GDM1 (cell line): ENCODE measurements at places on chromosomes 5 and 9.

- DNase-seq = no peak
Measured at GRCh38 chr5:79499640-79500273, 14.2 kb downstream of the HOMER1 start.

DNA sequence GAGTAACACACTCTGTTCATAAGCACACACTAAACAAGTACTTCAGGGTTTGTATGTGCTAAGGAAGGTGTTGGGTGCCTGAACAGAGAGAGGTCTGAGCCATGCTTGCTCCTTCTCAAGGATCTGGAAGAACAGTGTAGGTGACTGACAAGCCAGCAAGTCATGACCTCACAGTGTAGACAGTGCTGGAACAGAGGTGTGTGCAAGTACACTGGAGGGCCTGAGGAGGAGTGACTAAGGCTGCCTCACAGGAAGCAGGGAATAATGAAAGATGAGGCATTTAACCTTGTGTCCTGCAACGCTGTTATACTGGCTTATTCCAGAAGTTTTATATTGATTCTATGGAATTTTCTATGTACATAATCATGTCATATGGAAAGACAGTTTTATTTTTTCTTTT, 83.9 kb downstream of the TMEM174 start:
- no peak for DNase-seq

DNA sequence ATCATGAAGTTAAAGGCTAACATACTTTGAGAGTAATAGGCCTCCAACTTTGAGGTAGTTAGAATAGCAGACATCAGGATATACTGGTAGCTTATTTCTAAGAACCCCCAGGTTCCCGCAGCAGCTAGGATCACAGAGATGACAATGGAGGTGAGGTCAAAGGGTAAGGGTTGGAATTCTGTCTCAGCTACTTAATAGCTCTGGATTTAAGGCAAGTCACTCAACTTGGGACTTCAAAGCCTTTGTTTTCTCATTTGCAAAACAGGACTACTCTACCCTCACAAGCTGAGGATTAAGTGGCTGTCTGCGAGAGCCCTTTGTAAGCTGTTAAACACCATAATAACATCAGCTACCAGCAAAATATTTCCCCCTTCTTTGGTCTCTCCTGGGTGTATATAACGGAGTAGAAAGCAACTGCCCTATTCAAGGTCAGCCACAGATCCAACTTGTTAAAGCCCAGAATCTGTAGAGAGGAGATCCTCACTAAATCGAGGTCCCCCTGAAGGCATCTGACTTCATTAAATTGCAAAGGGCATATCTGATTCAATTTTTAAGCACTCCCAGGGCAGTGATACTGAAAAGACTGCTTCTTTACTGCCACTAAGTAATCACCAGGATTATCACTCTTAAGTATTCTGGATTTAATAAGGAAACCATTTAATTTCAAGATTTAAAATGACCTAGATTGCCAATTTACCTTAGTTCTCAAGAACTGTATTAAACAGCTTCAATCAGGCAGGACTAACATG, 104.7 kb downstream of the DCP2 start:
- no peak for DNase-seq

- DNase-seq = no peak
Measured at GRCh38 chr5:147688656-147689356, 93.7 kb downstream of the JAKMIP2 start.

GRCh38 chr5:6737043-6737941, 24.1 kb downstream of the TENT4A start:
- DNase-seq = no peak

DNA sequence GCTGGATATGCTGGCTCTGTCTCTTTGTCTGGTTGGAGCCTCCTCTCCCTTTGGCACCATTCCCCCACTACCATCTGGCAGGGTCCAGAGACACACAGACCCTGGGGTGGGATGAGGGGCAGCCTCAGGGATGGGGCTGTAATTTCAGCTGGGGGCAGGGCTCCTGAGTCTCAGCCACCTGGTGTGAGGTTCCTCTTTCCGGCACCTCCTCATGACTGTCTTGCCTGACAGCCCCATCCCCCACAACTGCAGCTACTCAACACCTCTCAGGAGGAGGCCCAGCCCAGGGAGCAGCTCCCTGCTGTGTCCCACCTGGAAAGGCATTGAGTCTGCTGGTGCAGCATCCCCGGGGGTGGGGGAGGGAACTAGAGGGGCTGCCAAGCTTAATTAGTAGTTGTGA, 11.7 kb upstream of the RPS14 start:
- DNase-seq = peak; percentile 23

DNA sequence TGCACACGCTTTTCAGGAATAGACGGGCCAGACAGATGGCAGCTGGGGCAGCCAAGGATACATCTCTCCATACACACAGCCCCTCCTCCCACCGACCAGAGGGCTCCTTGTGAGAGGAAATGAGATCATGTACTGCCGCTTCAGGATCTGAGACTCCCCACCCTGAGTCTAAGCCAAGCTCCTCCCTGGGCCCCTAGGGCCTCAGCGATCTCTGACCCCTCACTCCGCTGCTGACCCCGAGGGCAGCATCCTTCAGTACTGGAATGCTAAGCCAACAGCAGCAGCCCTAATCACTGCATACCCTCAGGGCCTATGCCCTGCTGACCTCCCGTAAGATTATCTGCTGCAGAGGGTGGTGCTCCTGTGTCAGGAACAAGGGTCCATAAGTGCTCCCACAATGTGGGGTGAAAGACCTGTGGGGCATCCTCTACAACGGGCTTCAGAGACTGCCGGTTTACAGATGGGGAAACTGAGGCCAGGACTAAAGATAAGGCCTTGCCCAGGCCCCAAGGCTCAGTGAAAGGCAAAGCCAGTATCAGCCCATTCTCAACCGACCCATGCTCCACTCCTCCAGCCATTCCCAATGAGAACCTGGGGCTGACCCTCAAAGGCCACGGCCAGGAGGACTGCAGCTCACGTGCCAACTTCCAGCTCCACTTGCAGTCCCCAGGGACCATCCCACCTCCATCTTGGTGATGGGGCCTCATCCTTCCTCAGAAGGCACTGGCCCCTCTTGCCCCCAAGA, 37.5 kb downstream of the BICD2 start:
- DNase-seq = no peak

GRCh38 chr9:77809552-77809951, 161.4 kb upstream of the GNA14 start:
- DNase-seq = no peak

DNA sequence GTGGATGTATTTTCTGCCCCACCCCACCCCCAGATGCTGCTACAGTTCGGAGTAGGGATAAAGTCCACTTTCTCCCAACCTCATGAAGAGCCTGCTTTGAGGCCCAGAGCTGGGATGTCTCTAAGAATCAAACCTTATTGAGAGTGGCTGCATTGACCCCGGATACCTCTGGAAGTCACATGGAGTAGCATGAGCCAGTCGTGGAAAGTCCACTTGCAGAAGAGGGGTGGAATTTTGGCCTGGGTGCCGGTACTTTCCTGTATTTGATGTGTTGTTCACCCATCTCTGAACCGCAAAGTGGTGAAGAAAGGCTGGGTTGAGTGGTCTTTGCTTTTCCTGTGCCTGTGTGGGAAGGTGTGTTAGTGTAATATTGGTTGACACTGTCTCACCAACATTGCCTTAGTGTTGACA, 3.7 kb downstream of the OTULIN start:
- DNase-seq = no peak

- no peak for DNase-seq
Measured at GRCh38 chr5:97095318-97095732, 47.1 kb downstream of the LIX1 start.

- no peak for DNase-seq
Measured at GRCh38 chr9:35643046-35643445, 7.7 kb downstream of the SIT1 start.

- no peak for DNase-seq
Measured at GRCh38 chr5:69414885-69415583, at the start of gene MARVELD2. Gene MARVELD2, plus strand, starts transcription at chr5:69415116. Its CDS starts 4,270 bp downstream, at chr5:69419386.

- DNase-seq = no peak
Measured at GRCh38 chr5:59001154-59001553, 418.3 kb downstream of the RAB3C start.

DNA sequence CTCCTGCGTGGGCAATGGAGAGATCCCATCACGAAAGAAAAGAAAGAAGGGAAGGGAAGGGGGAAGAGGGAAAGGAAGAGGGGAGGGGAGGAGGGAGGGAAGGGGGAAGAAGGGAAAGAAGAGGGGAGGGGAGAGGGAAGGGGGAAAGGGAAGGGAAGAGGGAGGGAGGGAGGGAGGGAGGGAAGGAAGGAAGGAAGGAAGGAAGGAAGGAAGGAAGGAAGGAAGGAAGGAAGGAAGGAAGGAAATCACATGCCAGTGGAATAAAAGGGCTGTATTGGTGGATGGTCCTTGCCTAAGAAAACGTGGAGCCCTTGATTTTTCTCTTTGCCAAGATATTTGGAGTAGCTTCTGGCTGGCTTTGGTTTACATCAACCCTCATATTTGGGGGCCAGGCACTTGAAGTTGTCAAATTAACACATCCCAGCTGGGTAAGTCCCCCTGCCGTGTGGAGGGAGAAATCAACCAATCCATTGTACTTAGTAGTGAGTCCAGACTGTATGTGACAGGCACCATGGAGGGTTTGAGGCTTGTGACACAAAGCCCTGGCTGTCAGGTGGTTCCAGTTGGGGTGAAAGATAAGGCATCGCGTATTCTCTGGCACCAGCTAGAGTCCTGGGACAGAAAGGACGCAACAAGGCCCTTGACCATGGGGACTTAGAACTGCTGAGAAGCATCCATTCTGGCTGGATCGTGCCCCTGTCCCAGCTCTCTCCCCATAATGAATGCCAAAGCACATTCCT, 23.7 kb downstream of the IDNK start:
- DNase-seq = no peak

DNA sequence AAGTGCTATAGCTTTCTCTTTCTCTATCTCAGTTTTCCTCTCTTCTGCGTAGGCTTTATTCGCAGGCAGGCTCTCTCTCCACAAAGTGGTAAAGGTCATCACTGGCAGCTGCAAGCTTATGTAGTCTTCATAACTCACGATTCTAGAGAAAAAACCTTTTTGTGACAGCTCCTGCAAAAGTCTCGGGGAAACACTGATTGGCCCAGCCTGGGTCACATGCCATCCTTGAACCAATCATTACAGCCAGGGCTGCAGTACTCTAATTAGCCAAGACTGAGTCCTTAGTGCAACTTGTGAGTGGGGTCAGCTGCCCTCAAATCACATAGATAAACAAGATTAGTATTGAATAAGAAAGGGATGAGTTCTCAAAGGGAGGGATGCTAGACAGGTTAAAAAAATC, 18.3 kb upstream of the FRMPD1 start:
- no peak for DNase-seq

DNA sequence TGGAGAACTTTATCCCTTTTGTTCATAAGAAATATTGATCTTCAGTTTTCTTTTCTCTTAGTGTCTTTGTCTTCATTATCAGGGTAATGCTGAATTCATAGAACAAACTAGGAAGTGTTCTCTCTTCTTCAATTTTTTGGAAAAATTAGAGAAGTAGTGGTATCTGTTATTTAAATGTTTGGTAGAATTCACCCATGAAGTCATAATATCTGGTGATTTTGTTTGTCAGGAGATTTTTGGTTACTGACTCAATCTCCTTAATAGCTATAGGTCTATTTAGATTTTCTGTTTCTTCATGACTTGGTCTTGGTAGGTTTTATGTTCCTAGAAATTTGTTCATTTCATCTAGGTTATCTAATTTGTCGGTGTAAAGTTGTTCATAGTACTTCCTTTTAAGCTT, 45.4 kb upstream of the STARD4 start:
- no peak for DNase-seq

DNA sequence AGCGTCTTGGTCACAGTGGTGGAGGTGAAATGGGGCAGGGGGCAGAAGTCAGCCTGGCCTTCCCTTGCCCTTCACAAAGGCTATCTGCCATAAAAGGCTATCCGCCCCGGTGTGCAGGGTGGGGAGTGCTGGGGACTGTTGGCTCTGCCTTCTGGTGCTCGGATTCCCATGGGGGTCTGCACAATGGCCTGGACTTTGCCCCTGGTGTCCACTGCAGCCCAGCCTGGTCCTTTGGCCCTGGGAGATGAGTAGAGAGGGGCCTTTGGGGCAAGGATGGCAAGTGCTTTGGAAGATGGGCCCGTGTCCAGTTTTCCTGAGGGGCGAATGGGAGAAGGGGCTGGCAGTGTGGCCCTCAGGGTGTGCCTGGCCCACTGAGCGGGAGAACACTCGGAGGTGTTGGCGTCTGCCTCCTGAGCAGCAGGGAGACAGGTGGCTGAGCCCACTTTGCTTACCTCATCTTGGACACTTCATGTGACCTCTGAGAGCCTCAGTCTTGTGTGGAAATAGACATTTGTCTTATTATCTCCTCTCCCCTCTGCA, 69.9 kb downstream of the HSPA4 start:
- DNase-seq = no peak

GRCh38 chr5:142845954-142846398, 75.8 kb downstream of the ARHGAP26 start:
- no peak for DNase-seq

GRCh38 chr9:78437806-78438205, 140.9 kb downstream of the PSAT1 start:
- no peak for DNase-seq

DNA sequence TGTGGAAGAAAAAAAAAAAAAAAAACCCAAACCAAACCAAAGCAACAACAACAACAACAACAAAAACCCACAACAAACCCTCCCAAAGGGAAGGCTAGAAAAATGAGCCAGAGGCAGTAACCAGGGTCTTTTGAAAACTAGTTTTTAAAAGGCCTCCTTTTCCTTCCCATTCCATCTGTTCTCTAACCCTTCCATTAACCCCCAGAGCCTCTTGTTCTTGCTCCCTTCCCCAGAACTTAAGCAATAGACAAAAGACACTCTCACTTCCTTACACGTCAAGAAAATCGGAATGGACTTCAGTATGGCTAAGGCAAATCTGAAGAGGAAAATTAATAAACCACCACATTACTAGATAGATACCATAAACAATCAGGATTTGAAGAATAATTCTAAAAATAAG, 292.8 kb downstream of the ARL15 start:
- no peak for DNase-seq

- no peak for DNase-seq
Measured at GRCh38 chr9:102434545-102434944, 560.6 kb upstream of the CYLC2 start.

GRCh38 chr5:15366676-15367391, 133.1 kb upstream of the FBXL7 start:
- no peak for DNase-seq

DNA sequence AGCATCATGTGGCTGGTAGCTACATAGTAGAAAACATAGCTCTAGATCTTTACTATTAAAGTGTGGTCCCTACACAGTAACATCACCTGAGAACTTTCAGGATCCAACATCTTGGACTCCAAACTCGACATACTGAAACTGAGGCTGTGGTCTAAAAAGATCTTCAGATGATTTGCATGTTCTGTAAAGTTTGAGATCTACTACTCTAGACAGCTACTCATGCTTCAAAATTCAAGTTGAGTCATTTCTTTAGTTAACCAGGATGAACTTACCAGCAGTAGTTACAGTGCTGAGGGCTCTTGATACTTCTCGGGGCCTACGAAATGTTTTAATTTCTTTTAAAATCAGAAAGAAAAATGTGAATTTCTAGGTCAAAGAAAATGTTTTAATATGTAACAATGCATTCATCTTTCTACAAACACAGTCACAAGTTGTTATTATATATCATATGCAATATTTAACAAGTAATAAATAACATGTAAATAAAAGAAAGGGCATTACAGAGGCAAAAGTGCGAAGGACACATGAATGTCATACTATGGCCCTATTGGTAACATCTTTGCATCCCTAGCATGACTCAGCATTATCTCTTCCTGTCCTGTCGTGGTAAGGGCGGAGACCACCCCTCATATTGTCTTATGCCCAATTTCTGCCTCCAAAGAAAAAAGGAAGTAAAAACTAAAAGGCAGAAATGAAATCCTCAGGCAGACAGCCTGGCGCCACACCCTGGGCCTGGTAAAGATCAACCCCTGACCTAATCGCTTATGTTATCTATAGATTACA, 563.9 kb upstream of the TLE4 start:
- no peak for DNase-seq

GRCh38 chr9:114522847-114523246, 17.6 kb upstream of the WHRN start:
- no peak for DNase-seq
